ENCODE measurements at places on chromosomes 2 and 18.

- no peak for DNase-seq
These were observed 345.7 kb upstream of the SPRED2 start for GRCh38 chr2:65778137-65778536.

DNA sequence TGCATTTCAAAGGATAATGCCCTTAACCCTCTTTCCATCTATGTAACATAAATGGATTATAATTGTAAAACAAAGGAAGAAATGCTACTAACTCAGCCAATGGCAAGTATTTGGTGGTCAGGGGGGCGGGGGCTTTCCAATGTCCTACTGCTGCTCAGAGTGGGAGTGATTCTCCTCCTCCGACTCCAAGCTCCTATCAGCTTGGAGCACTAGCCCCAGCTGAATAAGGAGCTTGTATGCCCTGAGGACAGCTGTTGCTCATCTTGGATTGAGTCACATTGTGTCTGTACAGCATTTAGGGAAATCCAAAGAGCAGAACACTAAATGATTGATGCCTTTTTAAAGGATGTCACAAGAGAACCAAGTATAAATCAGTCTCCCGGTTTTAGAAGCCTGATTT, 105.6 kb upstream of the ZNF521 start:
- DNase-seq: no peak

DNA sequence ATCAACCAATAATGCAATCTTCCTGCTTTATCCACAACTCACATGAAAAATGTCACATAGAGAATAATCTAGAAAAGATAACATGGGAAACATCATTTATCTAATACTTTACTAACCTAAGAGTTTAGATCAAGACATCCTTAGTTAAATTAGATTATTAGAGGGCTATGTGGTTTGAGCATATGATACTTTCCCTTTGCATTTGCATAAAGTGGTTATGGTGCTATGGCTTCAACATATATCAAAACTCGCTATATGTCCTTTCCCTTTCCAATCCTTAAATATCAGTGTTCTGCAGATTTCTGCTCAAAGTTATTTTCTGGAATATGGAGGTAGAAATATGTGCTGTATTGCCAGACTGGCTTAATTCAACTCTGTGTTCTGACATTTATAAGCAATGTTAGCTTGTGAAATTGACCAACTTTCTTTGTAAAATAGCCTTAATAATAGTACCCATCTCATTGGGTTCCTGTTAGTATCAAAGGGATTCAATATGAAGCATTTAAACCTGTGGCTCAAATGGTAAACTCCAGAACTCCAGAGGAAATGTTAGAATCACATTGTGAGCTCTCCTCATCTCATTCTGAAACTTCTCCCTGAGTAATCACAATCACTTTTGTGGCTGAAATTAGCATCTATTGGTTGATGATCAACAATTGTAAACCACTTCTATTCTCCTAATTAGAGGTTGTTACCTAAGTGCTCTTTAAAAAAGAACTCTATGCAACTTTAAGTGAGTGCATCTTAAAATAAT, 1089.9 kb upstream of the SLC39A10 start:
- no peak for DNase-seq

GRCh38 chr2:126952216-126952615, 53.5 kb downstream of the TEX51 start:
- DNase-seq: no peak

DNA sequence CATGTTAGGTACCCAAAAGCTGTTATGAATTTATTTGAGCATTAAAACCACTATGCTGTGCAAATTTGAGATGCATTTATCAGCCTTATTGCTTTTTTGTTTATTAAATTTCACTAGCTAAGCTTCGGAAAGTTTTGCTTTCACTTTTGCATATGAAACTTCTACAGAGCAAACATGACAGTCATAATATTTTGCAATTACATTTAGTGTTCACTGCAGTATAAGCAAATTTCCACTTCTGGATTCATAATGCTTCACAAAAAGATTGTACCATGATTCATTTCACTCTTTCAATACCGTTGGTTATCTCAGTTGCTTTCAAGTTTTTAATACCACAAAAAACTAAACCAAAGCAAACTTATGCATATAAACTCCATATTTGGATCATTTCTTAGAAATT, 228.7 kb upstream of the SLC8A1 start:
- DNase-seq: no peak

DNA sequence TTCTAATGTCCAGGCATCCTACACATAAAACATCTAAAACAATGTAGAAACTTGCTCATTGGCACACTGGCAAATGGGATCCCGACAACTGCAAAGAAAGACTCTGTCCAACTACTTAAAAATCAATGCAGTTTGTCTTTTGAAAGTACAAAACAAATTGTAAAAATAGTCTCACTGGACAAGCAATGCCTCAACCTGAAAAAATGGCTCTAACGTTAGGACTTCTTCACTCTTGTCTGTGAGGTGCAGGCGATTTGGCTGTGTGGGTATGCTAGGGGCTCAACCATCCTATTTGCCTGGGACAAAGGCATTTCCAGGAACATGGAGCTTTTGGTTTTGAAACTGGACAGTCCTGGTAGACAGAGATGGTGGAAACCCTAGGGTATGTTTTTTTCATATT, 10.7 kb downstream of the EFEMP1 start:
- no peak for DNase-seq

DNA sequence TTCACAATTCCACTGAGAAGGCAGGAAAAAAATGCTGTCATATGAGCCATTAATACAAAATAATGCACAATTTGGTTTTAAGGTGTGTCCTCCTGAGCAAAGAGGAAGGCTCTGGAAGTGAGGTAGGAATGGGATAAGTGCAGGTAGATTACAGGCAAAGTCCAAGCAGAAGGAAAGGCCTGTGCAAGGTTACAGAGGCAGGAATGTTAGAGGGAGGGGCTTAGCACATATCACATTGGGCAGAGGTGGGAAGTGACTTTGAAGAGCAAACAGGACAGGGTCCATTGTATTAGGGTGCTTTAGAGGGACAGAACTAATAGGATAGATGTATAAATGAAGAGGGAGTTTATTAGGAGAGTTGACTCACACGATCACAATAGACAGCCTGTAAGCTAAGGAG, 14.7 kb upstream of the CLIP4 start:
- no peak for DNase-seq

- DNase-seq: no peak
These were observed 75.3 kb downstream of the HNRNPLL start for GRCh38 chr2:38527338-38528007.

GRCh38 chr2:241965931-241966412, 96.4 kb downstream of the RTP5 start:
- no peak for DNase-seq

DNA sequence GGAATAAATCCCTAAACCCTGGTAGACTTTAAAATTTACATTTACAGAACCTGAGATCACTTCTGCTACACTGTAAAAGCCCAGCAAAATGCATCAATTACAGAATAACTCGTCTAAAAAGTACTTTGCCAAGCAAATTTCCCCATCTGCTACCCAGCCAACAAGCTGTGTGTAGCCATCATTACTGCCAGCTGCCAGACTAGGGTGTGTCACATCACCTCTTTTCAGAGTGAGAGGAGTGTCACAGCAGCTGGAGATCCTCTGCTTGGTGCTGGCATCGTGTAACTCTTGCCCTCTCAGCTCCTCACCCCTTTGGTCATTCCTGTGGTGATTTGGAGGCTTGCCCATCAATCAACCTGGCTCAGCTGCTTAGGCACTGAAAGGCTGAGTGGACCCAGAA, 340.4 kb upstream of the MMADHC start:
- DNase-seq: no peak

DNA sequence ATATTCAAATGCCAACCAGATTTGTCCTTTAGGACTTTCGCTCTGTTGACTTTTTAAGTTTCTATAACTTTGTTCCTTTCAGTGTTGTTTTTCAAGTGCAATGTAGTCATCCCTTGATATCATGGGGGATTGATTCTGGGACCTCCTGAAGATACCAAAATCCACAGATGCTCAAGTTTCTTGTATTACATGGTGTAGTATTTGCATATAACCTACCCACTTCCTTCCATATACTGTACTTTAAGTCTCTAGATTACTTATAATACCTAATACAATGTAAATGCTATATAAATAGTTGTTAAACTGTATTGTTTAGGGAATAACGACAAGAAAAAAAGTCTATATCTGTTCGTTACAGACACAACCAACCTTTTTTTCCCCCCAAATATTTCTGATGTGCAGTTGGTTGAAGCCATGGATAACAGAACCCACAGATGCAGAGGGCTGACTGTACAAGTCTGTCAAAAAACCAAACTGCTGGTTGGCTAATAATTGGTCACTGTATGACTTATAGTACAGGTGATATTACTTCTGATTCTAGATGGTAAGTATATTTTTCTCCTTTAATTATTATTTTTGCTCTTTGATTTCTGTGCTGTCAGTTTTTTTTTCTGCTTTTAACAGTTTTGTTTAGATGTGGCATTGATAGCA, 201.7 kb upstream of the STON1 start:
- no peak for DNase-seq

- DNase-seq: no peak
These were observed 170.1 kb downstream of the HAUS1 start for GRCh38 chr18:46274266-46274665.

DNA sequence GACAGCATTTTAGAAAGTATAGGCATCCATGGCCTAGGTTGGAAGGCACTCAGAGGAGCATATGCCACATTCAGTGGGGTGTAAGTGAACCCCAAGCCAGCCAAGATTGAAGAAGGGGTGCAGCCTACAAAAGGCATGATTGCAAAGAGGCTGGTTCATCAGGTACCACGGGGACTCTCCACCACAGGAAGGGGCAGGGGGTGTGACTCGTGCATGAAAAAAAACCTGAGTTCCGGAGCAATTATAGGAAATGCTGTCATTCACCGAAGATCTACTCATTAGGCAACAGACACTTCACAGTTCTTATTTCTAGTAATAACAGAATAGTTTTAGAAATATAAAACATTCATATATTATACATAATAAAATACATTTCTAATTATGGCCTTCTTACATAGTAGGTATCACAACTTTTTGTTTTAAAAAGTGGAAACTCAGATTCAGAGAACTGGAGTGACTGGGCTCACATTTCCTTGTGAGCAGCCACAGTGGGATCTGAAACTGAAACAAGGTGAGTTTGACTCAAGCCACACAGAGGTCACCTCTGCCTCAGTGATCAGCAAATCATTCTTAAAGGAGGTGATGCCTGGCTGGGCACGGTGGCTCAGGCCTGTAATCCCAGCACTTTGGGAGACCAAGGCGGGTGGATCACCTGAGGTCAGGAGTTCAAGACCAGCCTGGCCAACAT, 188.4 kb upstream of the GYPC start:
- DNase-seq: no peak

- no peak for DNase-seq
These were observed 128.2 kb upstream of the DNAJC10 start for GRCh38 chr2:182587831-182588230.

DNA sequence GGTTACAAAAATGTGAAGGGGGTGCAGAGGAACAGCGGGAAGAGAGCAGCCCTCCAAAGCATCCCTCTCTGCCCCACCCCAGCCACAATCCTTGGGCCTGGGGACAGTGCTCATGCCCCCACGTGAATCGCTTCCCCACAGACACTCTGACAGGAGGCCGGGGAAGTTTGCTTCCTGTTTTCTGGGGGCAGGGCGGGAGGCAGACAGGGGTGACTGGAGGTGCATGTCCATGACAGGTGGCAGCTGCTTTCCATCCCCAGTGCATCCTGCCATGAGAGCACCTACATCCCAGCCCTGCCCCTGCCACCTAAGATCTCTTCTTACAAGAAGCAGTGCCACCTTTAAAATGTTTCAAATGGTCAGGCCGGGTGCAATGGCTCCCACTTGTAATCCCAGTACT, 47.2 kb upstream of the UBE2F start:
- DNase-seq: no peak

- DNase-seq: no peak
These were observed 128.7 kb downstream of the UXS1 start for GRCh38 chr2:106065268-106065982.

GRCh38 chr2:142130111-142131009, 456 bp downstream of the LRP1B start:
- DNase-seq: no peak

- no peak for DNase-seq
These were observed 116.0 kb upstream of the AQP4 start for GRCh38 chr18:26981360-26982082.

DNA sequence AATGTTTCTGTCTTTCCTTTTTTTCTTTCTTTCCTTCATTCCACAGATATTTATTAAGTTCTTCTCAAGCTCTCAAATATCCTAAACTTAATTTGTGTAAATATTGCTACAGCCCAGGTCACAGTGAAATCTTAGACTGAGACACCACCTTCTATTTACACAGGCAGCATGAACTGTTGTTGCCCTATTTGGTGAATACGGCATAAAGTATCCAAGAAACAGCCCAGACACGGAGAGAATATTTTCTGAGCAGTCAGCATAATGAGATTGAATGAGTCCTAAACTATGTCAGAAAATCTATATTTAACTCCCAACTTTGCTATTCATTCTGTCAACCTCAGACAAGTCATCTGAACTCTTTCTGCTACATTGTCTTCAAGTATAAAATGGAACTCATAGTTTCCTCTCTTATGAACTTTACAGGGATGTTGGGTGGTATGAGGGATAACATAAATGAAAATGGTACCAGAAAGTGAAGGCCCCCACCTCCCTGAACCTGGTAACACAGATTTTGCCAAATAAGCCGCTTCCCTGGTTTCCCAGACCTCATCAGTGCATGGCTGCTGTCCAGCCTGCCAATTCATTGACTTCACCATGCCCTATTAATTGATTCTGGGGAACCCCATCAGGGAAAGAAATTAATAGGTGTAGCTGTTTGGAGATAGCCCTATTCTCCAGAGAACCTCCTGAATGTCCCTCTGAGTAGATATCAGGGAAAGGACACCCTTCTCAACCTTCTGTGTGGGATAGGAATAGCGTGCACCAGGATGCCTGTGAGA, 235.9 kb downstream of the SETBP1 start:
- DNase-seq: no peak

DNA sequence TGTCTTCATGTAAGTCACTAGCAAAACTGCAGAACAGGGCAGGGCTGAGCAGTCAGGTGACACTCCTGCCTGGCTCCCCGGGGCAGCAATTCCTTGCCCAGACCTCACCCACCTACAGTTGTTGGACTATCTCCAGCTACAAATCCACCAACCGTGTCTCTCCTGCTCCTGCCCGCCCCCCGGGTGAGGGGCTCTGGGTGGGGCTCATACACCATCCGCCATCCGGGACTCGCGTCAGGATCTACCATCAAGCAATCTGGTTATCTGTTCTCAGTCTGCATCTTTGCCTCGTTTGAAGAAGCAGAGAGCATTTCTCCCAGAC, 13.5 kb upstream of the GLI2 start:
- no peak for DNase-seq

Data from NCI-H524 treated with DMSO at 0.1 percent for 48 hours (cell line).